ENCODE measurements at places on chromosomes 12 and 14. TPM values are rescaled to one million over a fixed set of nuclear protein-coding genes. Genes with fewer than 3 reads are reported as not detected.

DNA sequence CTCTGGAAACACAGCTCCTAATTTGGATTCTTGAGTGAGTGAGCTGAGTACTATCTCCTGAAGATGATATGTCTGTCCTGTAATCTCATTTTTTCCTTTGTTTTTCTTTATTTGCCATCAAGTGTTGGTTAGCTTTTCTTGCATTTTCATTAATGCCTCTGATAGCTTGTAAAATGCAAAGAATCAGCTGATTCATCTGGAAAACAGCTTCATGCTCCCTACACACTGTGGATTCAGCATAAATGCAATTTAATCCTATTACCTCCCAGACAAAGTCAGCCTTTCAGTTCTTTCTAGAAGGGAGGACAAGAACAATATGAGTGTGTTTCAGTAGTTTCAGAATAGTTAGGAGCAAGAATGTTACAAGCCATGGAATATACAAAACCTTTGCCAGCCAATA is 79.4 kb downstream of the DACT1 start:
- H3K27ac ChIP-seq: no peak overlapping the region
- DNase-seq: no peak
- no peak overlapping the region for H3K4me3 ChIP-seq
- 0 out of 2 replicates have a peak, but pooled peaks cover 3% of the 10 kb centered on the region for H3K4me1 ChIP-seq

DNA sequence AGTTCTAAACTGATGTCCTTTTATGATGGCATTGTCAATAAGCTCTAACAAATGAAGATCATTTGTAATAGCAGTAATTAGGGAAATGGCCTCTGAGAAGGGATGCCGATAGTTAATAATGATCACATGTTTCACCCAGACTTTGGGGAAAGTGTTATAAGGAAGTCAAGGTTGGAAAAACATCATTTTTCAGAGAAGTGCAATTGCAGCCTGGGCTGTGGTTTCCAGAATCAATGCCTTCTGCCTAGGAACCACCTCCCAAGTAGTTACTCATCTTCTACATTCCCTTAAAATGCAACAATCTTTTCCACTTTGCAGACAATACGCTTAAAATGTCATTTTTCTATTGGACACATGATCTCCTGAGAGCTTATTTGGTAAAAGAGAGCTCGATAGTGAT is 879 bp downstream of the EDDM3A start:
- no peak overlapping the region for H3K27ac ChIP-seq
- no peak overlapping the region for H3K4me3 ChIP-seq
- H3K27me3 ChIP-seq: no peaks in the 10 kb centered on the region
- peaks cover 8% of the 10 kb centered on the region for H3K36me3 ChIP-seq

GRCh38 chr12:69686731-69687130 is 12.4 kb downstream of the BEST3 start:
- DNase-seq: no peak
- H3K27ac ChIP-seq: no peak overlapping the region
- no peak overlapping the region for H3K4me3 ChIP-seq
- no peaks in the 10 kb centered on the region for H3K36me3 ChIP-seq

- H3K27me3 ChIP-seq: no peaks in the 10 kb centered on the region
- DNase-seq: no peak
- H3K4me3 ChIP-seq: no peak overlapping the region
- no peaks in the 10 kb centered on the region for H3K36me3 ChIP-seq
Observed at GRCh38 chr12:91052026-91052425, 5.8 kb downstream of the KERA start.

GRCh38 chr14:94746131-94746530 is 23.8 kb downstream of the GSC start:
- no peak for DNase-seq
- H3K36me3 ChIP-seq: no peaks in the 10 kb centered on the region
- H3K4me1 ChIP-seq: no peaks in the 10 kb centered on the region
- H3K27me3 ChIP-seq: no peaks in the 10 kb centered on the region

DNA sequence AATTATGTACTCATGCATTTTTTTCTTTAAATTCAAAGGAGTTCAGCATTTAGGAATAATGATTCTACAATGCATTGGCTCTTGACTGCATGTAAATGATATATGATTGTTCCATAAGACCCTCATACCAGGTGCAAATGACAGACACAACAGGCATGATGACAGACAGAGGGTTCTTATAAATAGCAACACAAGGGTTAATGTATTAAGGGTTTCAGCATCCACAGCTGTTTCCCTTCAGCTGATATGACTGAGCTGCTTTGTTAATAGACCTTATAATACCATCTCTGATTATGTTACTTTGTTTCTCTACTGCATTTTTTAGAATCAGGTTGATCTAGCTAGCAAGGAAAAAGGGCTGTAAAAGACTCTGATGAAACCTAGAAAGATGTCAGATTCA is 90.8 kb upstream of the TMTC2 start:
- no peak overlapping the region for H3K4me3 ChIP-seq
- no peaks in the 10 kb centered on the region for H3K27me3 ChIP-seq
- no peak overlapping the region for H3K27ac ChIP-seq

DNA sequence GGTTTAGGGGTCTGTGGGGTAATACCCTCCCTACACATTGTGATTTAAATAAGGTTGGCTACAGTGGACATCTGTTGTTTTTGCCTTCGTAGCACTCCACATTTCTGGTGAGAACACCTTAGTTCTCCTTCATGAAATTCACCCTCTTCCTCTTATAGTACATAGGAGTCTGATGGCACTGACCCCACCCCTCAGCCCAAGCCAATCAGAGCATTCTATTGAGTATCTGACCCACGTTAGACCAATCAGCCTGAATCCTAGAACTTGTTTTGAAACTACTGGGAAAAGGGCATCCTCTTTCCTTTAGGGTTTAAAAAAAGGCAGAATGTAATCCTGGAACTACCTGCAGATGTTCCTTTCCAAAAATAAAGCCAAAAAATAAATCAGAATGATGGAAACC is 15.8 kb upstream of the LRRC9 start:
- H3K36me3 ChIP-seq: no peaks in the 10 kb centered on the region
- no peak overlapping the region for H3K27ac ChIP-seq
- H3K4me3 ChIP-seq: no peak overlapping the region
- H3K27me3 ChIP-seq: 0 out of 2 replicates have a peak, but pooled peaks cover under 1% of the 10 kb centered on the region
- H3K4me1 ChIP-seq: peaks cover under 1% of the 10 kb centered on the region

GRCh38 chr12:131860472-131861260 is 32.5 kb downstream of the MMP17 start:
- peak overlapping the region; percentile 90 for H3K27ac ChIP-seq
- no peaks in the 10 kb centered on the region for H3K36me3 ChIP-seq
- H3K27me3 ChIP-seq: peaks cover 19% of the 10 kb centered on the region
- H3K4me1 ChIP-seq: peaks cover 40% of the 10 kb centered on the region

Gene KRT6A
- not detected for total RNA-seq

DNA sequence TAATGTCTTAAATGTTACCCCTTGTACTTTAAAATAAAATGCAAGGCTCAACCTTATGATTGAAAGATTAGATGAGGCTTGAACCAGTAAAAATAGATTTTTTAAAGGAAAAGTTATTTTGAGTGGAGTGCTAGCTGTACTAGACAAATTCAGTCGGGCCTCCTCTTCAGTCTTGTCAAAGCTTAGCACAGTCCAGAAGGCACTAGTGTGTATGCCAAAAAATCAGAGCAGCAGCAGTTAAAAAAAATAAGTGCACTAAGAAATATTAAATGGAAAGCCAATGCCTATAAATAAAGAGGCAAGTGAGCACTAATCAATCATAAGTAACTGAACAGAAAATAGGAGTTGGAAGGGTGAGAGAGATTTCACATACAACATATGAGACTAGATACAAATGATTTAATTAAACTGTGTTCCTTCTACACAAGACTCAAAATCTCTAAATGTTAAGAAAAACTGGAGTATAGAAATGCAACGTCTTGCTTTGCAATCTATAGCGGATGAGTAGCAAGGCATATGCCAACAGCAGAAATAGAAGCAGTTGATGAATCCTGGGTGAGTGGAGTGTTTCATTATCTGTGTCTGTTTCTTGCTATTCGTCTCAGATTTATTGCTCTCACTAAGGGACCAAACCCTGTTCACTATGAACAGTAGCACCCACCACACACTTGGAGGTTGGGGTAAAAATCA is 172.1 kb downstream of the ETNK1 start:
- H3K4me1 ChIP-seq: peaks cover 10% of the 10 kb centered on the region
- no peaks in the 10 kb centered on the region for H3K27me3 ChIP-seq
- no peak for DNase-seq

DNA sequence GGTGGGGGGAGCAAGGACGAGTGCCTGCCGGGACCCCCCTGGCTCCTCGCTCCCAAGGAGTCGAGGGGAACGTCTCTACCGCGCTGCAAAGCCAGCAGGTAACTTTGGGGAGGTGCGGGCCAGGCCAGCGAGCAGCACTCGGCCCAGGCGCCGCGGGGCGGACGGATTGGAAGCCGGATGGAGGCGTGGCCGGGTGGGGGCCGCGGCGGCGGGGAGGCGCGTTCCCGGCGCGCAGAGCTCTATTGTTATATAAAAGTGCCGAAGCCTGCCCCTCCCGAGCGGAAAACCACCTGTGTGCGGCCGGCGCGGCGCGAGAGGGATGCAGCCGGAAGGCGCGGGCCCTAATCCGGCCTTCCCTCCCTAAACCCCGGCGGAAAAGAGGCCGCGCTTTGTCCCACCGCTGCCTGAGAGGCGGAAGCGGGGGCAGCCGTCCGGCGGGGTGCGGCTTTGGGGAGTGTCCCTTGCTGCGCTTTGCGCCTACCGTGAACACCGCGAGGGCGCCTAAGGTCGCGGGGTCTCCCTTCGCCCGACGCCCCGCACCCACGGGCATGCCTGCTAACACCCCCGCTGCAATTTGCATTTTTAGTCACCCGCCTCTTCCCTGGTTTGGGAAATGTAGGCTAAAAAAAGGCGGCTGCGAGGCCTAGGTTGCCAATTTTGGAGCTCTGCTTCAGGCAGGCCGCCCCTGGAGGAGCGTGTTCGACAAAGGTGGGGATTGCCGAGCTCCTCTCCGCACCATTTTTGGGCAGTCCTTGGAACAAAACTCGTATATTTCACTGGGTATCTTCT is 1.7 kb upstream of the DUSP6 start:
- H3K27me3 ChIP-seq: peaks cover 33% of the 10 kb centered on the region
- DNase-seq: peak; percentile 93
- peaks cover 51% of the 10 kb centered on the region for H3K4me1 ChIP-seq
- H3K27ac ChIP-seq: peak overlapping the region; percentile 88
- peak overlapping the region; percentile 97 for H3K4me3 ChIP-seq

- H3K27ac ChIP-seq: no peak overlapping the region
- H3K4me1 ChIP-seq: peaks cover 25% of the 10 kb centered on the region
- H3K4me3 ChIP-seq: no peak overlapping the region
- no peaks in the 10 kb centered on the region for H3K36me3 ChIP-seq
- no peak for DNase-seq
Observed at GRCh38 chr14:70700955-70701585, 59.4 kb downstream of the TTC9 start.

GRCh38 chr12:12007001-12007712 is 63.6 kb upstream of the BCL2L14 start:
- peaks cover 45% of the 10 kb centered on the region for H3K4me1 ChIP-seq
- no peak overlapping the region for H3K4me3 ChIP-seq
- H3K27ac ChIP-seq: no peak overlapping the region

DNA sequence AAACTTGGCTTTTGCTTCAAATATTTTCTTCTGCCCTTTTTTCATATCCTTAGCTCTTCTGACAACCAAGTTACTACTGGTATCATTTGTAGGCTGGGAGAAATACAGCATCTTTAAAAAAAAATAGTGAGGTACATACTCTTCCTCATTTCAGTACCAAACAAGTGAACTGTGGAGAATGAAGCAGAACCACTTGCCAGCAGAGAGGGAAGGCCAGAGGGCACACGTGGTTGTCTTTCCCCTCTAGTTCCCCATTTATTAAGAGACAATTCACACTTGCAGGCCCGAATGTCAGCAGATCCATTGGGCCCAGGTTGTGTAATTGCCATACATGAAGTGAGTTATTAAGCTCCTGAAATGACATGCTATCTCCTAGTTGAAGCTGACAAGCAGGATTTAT is 3.2 kb downstream of the SUSD6 start:
- DNase-seq: no peak
- H3K27ac ChIP-seq: no peak overlapping the region
- H3K27me3 ChIP-seq: peaks cover 10% of the 10 kb centered on the region
- H3K4me3 ChIP-seq: no peak overlapping the region
- peaks cover 56% of the 10 kb centered on the region for H3K4me1 ChIP-seq
- no peaks in the 10 kb centered on the region for H3K36me3 ChIP-seq

Gene CELA1
- not detected for total RNA-seq

DNA sequence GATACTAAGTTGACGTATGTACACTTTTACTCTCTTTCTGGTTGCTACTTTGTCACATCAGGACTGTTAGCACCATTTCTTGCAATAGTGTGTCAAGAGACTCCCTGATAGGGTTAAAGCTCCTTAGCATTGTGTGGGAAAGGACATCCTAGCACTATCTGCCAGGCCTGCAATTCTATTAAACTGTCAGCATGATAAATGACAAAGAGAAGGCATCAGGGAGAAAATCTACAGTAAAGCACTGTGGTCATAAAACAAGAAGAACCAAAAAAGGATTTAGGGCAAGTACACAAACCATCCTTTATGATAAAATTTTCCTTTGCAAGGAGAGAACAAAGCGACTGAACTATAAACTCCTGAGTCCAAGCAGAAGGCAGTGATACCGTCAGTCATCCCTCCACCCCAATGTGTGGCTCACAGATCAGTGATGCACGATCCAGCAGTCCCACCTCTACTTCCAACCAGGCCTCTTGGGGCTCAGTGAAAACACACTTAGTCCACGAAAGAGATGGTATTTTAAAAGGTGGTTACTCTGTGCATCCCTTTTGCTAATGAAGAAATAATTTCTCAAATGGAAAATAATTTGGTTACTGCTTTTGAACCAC is 31.4 kb upstream of the SLC35F4 start:
- no peak overlapping the region for H3K4me3 ChIP-seq
- no peaks in the 10 kb centered on the region for H3K36me3 ChIP-seq
- no peaks in the 10 kb centered on the region for H3K4me1 ChIP-seq

Gene APOLD1
- total RNA-seq: 0.44 TPM

GRCh38 chr12:124036657-124037109 is 63.7 kb downstream of the ZNF664 start:
- DNase-seq: no peak
- H3K4me1 ChIP-seq: peaks cover 19% of the 10 kb centered on the region
- H3K27me3 ChIP-seq: no peaks in the 10 kb centered on the region
- no peak overlapping the region for H3K4me3 ChIP-seq

Gene KRT81
- total RNA-seq: 0.34 TPM

- H3K4me3 ChIP-seq: peak overlapping the region; percentile 95
- H3K36me3 ChIP-seq: peaks cover 27% of the 10 kb centered on the region
- DNase-seq: no peak
- no peaks in the 10 kb centered on the region for H3K27me3 ChIP-seq
Observed at GRCh38 chr12:79689061-79689476, 1.7 kb downstream of the PAWR start.

Gene INHBC
- total RNA-seq: 0.16 TPM

Gene C12orf50
- not detected for total RNA-seq

DNA sequence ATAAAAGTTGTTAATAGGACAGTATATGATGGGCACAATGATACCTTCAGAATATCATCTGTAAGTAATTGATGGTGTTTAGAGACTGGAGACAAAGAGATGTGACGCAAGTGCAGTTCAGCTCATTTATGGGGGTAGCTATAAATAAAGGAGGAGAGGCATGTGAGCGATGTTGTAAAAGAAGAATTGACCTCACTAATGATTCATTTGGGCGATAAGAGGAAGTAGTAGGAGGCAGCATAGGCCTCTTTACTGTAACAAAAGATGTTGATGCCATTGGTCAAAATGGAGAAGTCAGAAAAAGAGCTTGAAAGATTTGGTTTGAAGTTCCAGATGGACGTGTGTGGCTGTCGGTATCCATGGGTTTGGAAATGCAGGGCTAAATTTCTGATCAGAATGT is 70.0 kb downstream of the FLRT2 start:
- H3K36me3 ChIP-seq: no peaks in the 10 kb centered on the region
- H3K4me3 ChIP-seq: no peak overlapping the region
- no peak overlapping the region for H3K27ac ChIP-seq
- DNase-seq: no peak
- H3K27me3 ChIP-seq: no peaks in the 10 kb centered on the region

- H3K36me3 ChIP-seq: peaks cover 3% of the 10 kb centered on the region
- H3K4me3 ChIP-seq: no peak overlapping the region
- DNase-seq: no peak
- no peak overlapping the region for H3K27ac ChIP-seq
- no peaks in the 10 kb centered on the region for H3K27me3 ChIP-seq
Observed at GRCh38 chr14:94816113-94816512, 46.2 kb upstream of the GSC start.
